Caco-2 (cell line): ENCODE measurements at places on chromosomes 2 and 18. TPM values are rescaled to one million over a fixed set of nuclear protein-coding genes. Genes with fewer than 3 reads are reported as not detected.

DNA sequence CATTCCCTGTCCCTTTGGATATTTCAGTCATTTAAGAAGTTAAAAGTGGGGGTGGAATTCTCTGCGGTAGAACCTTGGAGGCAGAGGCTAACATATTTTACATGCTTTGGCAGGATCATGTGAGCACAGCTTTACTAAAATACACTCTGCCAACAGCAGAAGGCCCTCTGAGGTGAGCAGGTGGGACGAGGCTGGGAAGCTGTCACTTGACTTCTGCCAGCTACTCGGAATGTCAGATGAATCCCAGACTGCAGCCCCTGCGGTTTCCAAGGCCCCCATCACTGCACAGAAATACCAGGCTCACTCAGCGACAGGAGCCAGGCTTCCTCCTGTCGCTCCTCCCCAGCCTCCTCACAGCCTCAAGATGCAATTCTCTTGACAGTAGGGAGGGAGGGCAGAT lies 220.9 kb upstream of the REV1 start:
- H3K4me1 ChIP-seq: no peaks in the 10 kb centered on the region
- H3K4me3 ChIP-seq: no peak overlapping the region
- H3K27me3 ChIP-seq: no peaks in the 10 kb centered on the region
- no peaks in the 10 kb centered on the region for H3K36me3 ChIP-seq
- no peak overlapping the region for H3K27ac ChIP-seq
- DNase-seq: peak; percentile 42

- H3K27ac ChIP-seq: no peak overlapping the region
- H3K27me3 ChIP-seq: no peaks in the 10 kb centered on the region
- H3K4me1 ChIP-seq: peaks cover 16% of the 10 kb centered on the region; the same call in 1 of the 2 replicates
- DNase-seq: no peak
These were observed 47.5 kb downstream of the EML4 start for GRCh38 chr2:42216694-42217093.

Gene CRYGD
- not detected in 2 replicates for total RNA-seq

Gene DNAJC10
- 103 and 109 TPM in 2 replicates for total RNA-seq
